ENCODE measurements at places on chromosomes 1 and 21.

DNA sequence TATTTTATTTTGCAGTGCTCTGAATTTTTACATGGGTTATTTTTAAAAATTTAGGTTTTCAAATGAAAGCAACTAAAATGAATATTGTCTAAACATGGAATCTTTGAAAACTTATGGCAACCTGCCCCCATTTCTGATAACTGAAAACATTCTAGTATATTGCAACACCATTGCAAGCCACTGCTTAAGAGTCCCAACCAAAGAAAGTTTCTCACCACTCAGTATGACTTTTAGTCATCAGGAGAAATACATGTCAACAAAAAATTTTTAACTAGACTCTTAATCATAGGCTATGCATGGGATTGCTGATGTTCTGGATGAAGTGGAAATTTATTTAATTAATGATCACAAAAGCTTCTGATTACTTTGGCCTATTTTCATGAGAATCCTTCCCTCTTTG, 112.1 kb downstream of the TNFSF18 start:
- DNase-seq: no peak

- DNase-seq: no peak
Observed at GRCh38 chr1:76938304-76938703, 71.0 kb downstream of the ST6GALNAC5 start.

DNA sequence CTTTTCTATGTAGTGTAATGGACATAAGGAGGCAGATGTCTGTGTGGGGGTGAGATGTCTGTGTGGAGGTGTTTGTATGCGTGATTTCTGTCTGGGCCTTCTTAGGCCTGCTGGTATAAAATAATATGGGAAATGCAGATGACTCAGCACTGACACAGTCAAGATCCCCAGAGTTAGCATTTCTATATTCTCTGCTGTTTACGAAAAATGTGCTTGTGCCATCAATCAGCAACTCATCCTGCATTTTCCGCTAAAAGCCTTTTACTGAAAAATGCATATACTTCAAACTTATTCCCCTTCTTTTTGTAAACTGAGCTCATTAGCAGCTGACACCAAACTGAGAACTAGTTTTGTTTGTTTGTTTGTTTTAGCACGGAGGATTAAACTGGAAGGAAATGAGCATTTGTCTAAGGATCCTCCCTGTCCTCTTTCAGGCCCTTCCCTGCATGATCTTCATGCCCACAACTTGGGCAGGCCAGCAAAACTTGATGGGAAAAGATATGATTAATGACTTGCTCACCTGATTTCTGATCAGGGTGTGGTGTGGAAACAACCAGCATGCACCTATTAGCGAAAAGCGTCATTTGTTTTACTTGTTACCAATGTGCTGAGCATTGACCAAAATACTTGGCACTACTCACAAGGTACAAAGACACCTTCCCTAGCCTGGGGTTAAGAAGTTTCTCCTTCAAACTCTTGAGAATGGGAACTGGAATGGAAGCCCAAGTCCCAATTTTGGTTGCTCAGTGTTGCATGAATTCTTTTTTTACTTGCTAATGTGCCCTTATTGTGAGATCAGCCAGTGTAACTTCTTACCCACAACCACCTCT, 77.4 kb downstream of the NDUFS5 start:
- DNase-seq: no peak

- no peak for DNase-seq
Observed at GRCh38 chr1:61654067-61654466, 70.9 kb downstream of the TM2D1 start.

DNA sequence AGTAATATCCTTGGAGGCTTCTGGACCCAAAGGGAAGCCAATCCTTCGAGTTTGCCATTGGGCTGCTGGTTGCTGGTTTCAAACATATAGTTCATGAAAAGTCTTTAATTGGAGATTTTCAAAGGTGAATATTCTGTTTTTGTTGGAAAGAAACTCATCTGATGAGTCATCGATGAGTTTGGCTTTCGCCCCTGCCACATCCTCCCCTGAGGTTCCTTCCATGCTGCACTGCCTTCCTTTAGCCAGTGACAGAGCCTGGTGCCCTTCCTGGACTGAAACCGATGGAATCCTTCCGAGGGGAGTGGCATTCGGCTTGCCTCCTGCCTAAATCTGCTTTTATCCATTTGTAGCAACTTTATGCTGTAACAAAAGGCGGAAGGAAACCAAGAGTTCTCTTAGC, 550.0 kb downstream of the KIF26B start:
- no peak for DNase-seq
